NCI-H460 (cell line): ENCODE measurements at places on chromosomes 16 and 17.

- DNase-seq, result no peak
Observed at GRCh38 chr17:48044851-48045250, 3.3 kb upstream of the NFE2L1 start.

- no peak for DNase-seq
Observed at GRCh38 chr16:77385481-77385880, 49.4 kb downstream of the ADAMTS18 start.

GRCh38 chr16:85036236-85037049 is 8.8 kb downstream of the KIAA0513 start:
- no peak for DNase-seq

DNA sequence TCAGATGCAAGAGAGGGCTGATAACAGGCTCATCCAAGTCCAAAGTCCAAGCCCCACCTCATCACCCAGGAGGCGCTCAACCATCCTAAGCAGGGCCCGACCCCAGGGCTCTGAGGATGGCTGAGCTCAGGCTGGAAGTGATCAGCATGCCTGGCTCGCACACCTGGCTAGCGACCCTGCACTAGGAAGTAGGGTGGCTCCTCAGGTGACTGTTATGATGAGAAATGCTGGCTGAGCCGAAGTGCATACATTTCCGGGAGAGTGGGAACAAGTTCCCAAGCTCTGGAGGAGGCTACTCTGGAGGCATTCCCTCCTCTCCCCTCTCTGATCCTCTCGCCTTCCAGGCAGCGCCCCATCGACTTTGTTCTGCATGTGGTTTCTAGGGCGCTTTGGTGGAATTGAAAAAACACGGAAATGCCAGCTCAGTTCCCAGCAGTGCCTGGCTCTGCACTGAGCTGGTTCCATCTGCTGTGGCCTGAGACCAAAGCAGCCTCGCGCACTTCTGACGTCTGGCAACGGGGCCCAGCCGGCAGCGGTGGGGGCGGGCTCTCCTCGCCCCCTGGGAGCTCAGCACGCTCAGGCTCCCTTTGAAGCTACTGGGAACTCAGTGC is 130.3 kb downstream of the IRF8 start:
- DNase-seq, result no peak

- no peak for DNase-seq
Observed at GRCh38 chr16:28058839-28059589, 4.5 kb downstream of the GSG1L start.

GRCh38 chr16:62869837-62870236 is 833.6 kb upstream of the CDH8 start:
- DNase-seq, result no peak

DNA sequence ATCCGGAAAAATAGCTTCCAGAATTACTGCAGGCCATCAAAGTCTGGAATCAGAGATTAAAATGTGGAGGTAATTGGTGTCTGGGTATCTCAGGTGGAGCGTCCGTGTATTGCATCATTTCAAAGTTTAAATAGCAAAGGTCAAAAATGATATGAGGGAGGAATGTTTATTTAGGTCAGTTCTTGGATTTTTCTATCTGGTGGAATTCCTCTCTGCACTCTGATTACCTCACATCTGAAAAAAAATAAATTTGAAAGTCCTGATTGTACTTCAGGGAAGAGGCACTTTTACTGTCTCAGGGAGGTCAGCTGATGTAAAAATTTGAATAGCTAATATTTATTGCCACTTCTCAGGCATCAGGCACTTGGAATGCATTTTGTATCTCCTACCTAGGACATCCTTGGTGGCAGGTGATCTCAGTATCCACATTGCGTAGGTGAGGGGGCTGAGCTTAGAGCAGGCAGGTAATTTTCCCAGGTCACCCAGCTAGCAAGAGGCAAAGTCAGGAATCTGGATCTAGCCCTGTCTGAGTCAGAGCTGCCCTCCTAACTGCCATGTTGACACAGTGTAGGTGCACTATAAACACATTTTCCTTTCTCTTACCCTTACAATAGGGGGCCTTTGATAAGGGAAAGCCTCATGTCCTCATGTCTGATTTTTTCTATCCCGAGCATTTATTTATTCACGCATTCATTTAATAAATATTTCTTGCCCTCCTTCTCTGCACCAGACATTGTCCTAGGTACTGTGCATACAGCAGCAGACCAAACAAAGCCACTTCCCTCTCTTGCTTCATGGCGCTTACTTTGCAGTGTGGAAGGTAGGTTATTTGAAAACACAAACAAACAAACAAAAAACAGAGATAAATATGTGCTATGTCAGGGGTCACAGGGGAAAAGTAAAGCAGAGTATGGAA is 454.3 kb downstream of the HAPSTR1 start:
- DNase-seq, result no peak

- peak; percentile 87 for DNase-seq
Observed at GRCh38 chr17:37373530-37374159, 2.1 kb upstream of the C17orf78 start.
